ENCODE measurements at places on chromosomes 2 and 18.

GRCh38 chr2:157726946-157727345 lies 98.3 kb upstream of the ACVR1C start:
- DNase-seq, result no peak

DNA sequence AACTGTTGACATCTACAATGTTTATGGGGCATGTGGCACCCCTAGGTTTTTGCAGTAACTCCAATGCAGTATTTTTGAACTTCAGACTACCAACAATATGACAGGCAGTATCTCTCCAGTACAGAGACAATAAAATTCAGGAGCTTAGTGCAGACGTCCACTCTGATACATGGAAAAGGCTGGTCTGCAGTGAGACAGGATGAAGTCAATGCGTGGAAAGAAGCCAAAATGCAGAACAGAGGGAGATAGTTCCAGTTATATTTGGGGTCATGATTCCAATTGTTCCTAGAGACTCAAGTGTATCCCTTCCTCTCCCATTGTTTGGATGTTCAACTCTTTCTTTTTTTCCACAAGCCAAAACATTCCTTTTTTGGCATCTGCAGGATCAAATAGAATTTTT lies 18.7 kb upstream of the SMAD2 start:
- no peak for DNase-seq

DNA sequence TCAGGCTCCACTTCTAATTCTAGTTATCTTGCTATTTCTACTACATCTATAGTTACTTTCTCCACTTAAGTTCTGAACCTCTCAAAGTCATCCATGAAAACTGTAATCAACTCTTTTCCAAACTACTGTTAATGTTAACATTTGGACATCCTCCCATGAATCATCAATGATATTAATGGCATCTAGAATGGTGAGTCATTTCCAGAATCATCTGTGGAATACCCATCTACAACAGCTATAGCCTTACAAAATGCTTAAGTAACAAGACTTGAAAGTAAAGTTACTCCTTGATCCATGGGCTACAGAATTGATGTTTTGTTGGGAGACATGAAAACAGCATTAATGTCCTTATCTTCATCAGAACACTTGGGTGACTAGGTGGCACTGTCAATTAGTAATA lies 35.4 kb downstream of the BARD1 start:
- no peak for DNase-seq

GRCh38 chr18:36829362-36830157 lies 633 bp downstream of the KIAA1328 start:
- DNase-seq, result no peak

DNA sequence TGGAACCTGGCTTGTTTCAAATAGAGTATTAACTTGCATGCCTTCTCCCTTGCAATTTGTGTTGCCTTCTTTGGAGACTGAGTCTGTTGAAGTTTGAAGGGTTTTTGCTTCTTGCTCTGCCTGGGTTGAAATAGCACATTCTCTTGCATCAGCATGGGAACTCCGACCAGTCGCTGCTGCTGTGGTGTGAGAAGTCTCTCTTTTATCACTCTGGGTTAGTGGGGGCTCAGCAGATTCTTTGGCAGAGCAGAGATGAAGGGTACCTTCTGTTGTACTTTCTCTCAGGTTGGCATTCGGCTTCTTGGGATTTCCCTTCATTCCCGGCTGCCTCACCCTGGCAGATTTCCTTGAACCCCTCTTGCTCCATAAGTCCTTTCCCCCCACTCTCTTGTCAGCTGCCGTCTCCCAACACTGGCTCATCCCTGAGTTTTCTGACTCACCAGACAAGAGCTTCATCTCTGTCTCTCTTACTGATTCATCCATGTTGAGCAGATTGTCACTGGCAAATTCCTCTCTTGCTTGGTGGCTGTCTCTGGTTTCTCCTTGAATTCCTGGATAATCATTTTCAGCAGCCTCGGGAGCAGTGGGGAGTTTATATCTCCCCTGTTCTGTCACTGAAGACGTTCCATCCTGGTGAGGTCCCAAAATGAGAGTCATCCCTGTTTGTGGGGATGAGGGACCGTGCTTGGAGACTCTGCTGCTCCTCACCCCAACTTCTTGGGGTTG lies 49.9 kb downstream of the ALPK2 start:
- DNase-seq, result no peak

GRCh38 chr2:216189410-216189809 lies 80.3 kb downstream of the XRCC5 start:
- no peak for DNase-seq
